KG1 (cell line): ENCODE measurements at places on chromosomes 6 and 20.

GRCh38 chr20:34301587-34302311 lies 1.4 kb downstream of the AHCY start:
- no peak for DNase-seq

- no peak for DNase-seq
Measured at GRCh38 chr20:64271636-64272035, 16.1 kb downstream of the PCMTD2 start.

DNA sequence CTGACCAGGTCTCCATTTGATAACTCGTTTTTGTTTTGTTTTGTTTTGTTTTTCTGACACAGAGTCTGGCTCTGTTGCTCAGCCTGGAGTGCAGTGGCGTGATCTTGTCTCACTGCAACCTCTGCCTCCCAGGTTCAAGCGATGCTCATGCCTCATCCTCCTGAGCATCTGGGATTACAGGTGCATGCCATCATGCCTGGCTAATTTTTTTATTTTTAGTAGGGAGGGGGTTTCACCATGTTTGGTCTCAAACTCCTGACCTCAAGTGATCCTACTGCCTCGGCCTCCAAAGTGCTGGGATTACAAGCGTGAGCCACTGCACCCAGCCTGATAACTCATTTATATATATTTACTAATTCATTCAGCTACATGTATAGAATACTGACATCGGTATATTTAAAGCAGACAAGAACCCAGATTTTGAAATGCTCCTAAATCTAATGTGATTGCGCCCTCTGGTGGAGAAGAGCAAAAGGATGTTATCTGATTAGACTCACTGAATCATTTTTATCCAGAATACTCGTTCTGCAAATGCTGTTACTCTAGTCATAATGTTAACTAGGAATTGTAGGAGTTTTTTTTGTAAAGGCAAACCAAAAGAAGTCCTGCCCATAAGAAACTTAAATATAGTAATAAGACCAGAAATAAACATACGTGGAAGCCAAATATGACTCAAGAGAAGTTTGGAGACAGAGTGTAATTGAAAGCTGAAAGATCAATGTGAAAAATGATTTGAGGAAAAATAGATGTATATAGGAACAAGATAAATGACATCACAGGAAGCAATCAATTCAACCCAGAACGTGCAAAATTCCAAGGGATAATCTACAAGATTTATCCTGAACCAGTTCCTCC lies 5.3 kb upstream of the COL12A1 start:
- DNase-seq = peak; percentile 22

DNA sequence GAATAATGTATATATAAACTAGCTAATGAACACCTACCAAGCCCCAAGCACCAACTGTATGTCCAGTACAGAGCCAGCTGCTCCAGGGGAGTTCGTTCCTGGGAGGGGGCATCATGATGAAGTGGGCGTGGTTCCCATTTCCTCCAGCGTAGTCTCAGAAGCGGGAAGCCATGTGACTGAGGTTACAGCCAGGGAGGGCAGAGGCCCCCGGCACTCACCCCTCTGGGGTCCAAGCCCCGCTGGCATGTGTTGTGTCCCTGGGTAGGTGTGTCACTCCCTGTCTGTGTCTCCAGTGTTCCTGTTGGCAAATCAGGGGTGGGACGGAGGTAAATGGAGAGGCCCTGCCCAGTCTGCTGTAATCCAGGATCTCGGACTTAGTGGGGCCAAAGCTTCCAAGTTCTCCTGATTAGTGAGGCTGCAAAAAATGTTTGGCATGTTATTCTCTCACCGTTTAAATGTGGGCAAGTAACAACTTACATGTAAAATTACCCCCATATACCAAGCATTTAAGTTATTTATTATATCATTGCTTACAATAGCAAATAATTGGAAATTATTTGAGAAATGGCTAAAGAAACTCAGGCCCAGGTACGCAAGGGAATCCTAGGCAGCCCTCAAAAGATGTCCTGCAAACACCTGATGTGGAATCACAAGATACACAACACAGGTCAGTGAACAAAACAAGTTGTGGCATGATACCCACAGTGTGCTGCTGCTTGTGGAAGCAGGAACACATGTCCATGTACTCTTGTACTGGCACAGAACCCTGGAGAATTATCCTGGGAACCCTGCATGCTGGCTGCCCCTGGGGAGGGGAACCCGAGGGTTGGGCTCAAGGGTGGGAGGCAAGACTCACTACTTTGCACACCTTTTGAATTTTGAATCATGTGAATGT lies 22.2 kb downstream of the FAM110A start:
- DNase-seq = no peak

GRCh38 chr20:10642856-10643559 lies 30.8 kb downstream of the JAG1 start:
- DNase-seq = no peak

GRCh38 chr6:107330168-107330567 lies 129.2 kb downstream of the PDSS2 start:
- DNase-seq = no peak

DNA sequence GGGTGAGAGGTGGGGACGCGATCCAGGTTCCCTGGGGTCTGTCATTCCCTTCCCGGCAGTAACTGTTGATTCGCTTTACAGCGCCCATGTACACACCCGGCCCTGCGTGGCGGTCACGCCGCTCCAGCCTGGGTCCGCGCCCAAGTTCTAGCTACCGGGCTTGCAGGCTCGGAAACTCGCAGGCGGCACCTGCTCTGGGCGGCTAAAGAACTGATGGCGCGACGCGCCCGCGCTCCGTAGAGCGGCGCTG lies 1.4 kb upstream of the POU3F2 start:
- no peak for DNase-seq

- DNase-seq = peak; percentile 50
Measured at GRCh38 chr6:2940010-2940850, 31.1 kb downstream of the SERPINB6 start.

GRCh38 chr20:856361-856775 lies 22.9 kb downstream of the FAM110A start:
- no peak for DNase-seq

- no peak for DNase-seq
Measured at GRCh38 chr20:44738813-44739477, 6.7 kb upstream of the KCNK15 start.

DNA sequence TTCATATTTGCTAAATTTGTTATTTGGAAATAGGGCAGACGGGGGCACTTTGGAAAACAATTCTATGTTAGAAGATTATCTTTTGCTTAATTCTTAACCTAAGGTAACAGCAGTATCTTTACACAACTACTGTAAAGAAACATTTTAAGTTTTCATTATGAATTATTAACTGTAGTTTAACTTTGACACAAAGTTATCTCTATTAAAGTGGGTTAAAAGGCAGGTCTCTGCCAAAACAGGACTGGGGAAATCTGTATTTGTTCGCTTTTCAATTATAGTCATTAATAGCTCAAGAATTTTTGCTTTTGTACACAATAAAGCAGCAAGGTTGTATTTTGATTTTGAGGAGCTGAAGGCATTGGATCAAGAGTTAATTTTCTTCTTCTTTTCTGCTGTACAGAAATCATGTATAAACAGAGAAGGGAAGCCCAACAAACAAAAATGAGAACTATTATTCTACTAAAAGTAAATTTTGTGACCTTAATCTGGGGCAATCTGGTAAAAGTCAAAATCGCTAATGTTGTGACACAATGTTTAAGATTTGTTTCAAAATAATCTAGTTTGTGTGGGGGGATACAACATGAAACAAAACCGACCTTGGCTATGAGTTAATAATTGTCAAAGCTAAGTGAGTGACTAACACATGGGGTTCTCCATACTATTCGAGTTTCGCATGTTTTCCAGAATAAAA lies 2.9 kb downstream of the STAU1 start:
- DNase-seq = no peak
